ENCODE measurements at places on chromosomes 5 and 9.

- DNase-seq, result no peak
Measured at GRCh38 chr9:76898786-76899185, 7.1 kb downstream of the PRUNE2 start.

GRCh38 chr5:17185773-17186172 is 31.7 kb upstream of the BASP1 start:
- DNase-seq, result no peak

DNA sequence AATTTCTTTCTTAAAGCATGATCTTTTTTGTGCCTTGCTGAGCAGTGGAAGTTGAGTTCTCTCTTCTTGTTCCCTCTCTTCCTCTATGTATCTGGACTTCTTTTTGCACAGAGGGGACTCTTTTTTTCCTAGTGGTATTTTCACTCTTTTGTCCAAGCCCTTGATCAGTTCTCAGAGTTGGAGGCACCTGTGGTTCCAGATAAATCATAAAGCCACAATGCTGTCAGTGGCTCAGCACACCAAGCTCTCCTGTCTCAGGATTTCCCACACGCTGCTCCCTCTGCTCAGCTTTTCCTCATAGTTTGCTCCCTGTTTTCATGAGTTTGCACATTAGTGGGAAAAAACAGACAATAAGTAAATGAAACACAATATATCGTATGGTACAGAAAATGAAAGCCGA is 110.3 kb upstream of the ZNF608 start:
- DNase-seq, result no peak

DNA sequence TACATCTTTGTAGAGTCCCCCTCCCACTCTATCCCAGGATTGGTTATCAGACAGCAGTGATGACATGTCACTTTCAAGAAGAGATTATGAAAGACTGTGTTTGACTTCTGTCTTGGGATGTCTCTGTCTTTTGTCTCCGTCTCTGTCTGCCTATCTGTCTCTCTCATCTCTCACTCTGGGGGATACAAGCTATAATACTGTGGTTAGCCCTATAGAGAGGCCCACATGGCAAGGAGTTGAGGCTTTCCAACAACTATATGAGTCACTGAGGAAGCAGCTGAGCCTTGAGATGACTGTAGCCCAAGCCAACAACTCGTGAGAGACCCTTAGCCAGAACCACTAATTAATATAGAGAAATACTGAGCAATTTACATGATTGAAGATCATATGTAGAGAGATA is 284.8 kb downstream of the PDE4D start:
- no peak for DNase-seq

DNA sequence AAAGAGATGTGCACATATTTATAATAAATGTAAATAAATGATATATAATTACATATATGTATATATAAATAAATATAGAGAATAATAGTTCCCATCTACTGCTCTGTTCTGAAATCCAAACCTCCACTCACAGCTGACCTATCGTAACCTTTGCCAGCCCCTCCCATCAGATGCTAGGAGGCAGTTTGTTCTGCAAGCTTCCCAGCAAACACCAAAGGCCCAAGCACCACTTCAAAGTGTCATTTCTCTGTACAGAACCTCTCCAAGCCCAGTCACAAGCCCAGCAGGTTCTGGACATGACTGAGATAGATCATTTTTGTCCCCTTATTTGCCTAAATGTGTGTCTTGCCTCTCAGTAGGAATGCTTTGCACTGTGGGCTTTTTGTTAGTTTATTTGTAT is 62.4 kb downstream of the MFAP3 start:
- DNase-seq, result no peak

- no peak for DNase-seq
Measured at GRCh38 chr5:51172903-51173626, 210.2 kb upstream of the ISL1 start.

DNA sequence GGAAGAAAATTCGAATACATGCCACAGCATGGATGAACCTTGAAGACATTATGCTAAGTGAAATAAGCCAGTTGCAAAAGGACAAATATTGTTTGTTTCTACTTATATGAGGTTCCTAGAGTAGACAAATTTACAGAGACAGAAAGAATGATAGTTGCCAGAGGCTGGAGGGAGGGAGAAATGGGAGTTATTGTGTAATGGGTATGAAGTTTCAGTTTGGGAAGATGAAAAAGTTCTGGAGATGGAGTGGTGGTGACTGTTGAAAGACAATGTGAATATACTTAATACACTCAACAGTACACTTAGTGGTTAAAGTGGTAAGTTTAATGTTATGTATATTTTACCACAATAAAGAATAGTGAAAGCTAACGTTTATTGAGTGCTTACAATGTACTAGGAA is 99.6 kb upstream of the SLC44A1 start:
- no peak for DNase-seq

DNA sequence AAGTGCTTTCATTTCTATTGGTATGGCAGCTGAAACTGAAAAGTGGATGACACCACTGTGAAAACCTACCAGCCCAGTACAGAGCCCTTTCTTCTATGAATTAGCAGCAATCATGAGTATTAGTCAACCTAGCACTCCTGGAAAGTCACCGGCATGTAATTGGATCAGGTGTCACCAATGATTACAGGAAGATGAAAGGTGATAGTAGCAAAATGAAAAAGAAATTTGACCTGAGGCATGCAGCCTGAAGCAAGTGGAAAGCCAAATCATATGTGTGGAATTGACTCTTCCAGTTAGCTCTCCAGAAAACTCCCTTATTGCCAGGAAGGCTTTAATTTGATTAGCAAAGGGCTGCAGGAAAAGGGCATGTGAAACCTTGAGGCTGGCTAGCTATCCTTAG is 81.2 kb upstream of the NAA35 start:
- no peak for DNase-seq

DNA sequence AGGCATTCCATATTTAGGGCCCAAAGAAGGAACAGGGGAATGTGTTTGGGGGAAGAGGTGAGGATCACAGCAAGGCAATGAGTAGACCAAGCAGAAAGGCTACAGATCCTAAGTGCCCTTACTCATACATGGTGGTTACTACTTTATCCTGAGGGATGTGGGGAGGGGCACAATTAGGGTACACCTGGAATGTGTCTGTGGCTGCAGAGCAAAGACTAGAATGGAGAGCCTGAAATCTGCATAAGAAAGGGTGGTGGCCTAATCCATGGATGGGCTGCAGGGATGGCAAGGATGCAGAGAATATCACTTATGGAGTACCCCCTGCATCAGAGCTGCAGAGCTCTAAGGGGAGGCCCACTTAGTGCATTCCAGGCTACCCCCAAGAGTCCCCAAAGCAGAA is 352.6 kb upstream of the TRPC7 start:
- DNase-seq, result no peak

DNA sequence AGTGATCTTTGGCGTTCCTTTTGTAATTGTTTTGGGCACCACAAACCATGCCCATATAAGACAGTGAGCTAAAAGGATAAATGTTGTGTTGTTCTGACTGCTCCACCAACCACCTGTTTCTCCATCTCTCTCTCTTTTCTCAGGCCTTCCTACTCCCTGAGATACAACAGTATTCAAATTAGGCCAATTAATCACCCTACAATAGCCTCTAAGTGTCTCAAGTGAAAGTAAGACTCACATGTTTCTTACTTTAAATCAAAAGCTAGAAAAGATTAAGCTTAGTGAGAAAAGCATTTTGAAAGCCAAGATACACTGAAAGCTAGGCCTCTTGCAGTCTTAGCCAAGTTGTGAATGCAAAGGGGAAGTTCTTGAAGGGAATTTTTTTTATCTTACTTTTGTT is 268.8 kb upstream of the NREP start:
- DNase-seq, result no peak

DNA sequence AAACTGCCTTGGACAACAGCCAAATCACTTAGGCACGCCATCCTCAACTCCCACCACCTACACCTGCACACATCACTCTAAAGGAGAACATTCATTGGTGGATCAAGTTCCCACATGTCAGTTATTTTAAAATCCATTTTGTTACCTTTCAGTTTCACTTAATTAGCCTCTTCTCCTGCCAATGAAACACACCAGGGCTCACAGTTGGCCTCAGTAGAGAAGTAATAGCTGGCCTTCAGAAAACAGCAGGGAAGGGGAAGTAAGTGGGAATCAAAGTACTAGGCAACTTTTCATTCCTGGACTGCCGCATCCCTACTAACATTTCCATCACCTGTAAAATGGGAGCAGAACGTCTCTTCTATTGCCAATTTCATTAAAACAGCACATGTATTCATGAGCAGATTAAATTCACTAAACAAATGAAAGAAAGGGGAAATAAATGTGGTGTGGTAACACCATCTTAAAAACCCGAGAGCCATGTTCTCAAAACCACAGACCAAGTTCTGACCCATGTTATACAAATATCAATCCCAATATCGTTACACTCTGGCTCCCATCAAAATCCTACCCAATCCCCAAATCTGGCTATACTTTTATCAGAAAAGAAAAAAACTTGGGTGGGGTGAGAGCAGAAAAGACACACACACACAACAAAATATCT is 1.7 kb downstream of the SIL1 start:
- DNase-seq, result no peak

- no peak for DNase-seq
Measured at GRCh38 chr5:67233075-67233474, 36.5 kb upstream of the CD180 start.

DNA sequence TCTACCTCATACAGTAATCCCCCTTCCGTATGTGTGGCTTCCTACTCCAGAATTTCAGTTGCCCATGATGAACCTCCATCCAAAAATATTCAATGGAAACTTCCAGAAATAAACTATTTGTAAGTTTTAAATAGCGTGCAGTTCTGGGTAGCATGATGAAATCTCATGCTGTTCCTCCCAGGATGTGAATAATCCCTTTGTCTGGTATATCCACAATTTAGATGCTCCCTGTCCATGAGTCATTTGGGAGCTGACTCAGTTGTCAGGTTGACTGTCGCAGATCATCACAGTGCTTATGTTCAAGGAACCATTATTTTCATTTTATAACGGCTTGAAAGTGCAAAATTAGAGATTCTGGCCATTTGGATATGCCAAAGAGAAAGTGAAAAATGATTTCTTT is 290.1 kb upstream of the CDH9 start:
- no peak for DNase-seq

DNA sequence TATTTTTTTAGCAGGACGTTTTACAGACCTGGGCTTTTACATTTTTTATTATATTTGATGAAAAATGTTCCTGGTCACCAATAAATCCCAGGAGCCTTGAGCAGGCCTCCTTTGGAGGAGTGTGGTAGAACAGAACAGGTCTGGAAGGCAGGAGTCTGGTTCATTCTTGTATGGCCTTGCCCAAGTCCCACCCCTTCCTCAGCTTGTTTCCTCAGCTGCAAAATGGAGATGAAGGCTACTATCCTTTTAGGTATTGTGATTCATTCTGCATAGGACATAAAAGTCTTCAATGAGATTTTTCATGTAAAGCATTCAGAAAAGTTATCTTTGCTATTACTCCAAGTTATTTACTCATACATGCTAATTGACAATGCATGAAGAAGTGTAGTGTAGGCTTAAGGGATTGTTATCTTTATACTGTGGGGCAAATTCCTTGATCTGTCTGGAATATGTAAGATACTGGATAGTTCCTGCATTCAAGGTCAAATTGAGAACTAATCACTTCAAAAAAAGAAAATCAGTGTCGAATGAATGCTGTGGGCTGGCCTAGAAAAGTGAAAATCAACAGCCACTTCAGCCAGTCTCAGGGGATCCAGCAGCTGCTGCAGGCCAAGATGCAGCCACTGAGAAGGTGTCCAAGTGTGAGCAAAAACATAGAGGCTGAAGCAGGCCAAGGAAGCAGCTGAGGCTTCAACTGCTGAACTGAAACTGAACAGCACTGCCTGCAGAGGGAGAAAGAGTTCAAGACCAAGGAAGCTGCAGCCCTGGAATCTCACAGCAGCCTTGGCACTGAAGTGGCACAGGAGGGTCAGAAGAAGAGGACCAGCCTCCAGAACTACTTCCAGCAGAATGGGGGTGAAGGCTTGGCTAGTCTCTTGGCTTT is 15.5 kb upstream of the SLC36A3 start:
- DNase-seq, result no peak

DNA sequence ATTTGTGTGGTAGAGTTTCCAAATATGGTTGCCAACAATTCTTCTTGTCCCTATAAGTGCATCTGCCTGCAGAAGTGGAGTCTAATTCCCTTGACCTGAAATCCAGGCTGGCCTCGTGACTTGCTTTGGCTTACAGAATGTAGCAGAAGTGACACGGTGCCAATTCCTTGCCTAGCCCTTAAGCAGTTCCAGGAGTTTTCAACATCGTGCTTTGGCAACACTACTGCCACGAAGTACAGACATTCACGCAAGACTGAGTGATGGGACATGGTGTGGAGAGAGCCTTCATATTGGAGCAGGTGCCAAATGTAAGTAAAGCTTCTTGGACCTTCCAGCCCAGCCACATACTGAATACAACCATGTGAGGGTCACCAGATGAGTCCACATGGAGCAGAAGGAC is 92.9 kb upstream of the NEK6 start:
- no peak for DNase-seq

- DNase-seq, result no peak
Measured at GRCh38 chr9:82153032-82153431, 164.5 kb downstream of the SPATA31D1 start.

- DNase-seq, result no peak
Measured at GRCh38 chr5:137566118-137566541, 67.0 kb upstream of the SPOCK1 start.

- no peak for DNase-seq
Measured at GRCh38 chr9:134260801-134261200, 65.5 kb upstream of the RXRA start.

- no peak for DNase-seq
Measured at GRCh38 chr9:15192856-15193255, 114.2 kb downstream of the TTC39B start.

- DNase-seq, result no peak
Measured at GRCh38 chr5:20340126-20340525, 352.1 kb upstream of the CDH18 start.

GRCh38 chr9:34518896-34519295 is 3.9 kb downstream of the ENHO start:
- DNase-seq, result no peak

DNA sequence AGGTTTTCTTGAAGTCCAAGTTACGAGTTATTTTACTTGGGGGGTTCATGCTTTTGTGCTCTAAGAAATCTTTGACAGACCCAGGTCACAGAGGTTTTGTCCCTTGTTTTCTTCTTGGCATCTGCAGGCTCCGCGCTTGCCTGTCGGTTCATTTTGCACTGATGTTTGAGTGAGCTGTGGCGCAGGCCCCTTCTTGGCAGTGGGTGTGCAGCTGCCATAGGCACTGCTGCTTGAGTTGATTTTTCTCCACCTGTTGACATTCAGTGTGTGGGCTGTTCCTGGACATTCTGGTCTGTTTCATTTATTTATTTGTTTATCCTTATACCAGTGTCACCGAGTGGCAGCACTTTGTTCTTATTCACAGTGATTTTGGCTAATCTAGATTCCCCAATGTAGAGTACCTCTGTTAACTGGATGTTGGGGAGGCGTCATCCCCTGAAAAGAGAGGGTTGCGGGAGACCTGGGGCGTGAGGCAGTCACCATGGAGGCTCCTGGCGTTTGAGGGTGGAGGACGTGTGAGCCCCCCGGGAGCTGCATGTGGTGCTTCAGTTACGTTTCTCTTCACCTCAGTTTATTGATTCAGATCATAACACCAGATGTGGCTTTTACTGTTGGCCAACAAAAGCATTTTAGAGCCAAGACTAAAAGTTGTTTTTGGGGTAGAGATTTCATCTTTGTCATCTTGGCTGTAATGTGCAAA is 121.4 kb upstream of the CACNA1B start:
- no peak for DNase-seq

All from stimulated activated CD4-positive, alpha-beta T cell treated with anti-CD3 and anti-CD28 coated beads, Interleukin-2, amount 100 ng/mL, for 24 hours (primary cell).